ENCODE measurements at places on chromosomes 16 and 17. TPM values are rescaled to one million over a fixed set of nuclear protein-coding genes. Genes with fewer than 3 reads are reported as not detected.

The CD300A gene
- 10.3 TPM for total RNA-seq

The STAC2 gene
- 53.3 TPM for total RNA-seq

The SGCA gene
- total RNA-seq = 92.7 TPM

The CDRT15L2 gene
- not detected for total RNA-seq

The CTRB2 gene
- total RNA-seq = 9.1 TPM

The TBC1D3E gene
- total RNA-seq = not detected

The MT1E gene
- 355 TPM for total RNA-seq

The SPN gene
- total RNA-seq = 2.5 TPM

The LGALS3BP gene
- 110 TPM for total RNA-seq
